ENCODE measurements at places on chromosomes 16 and 17. TPM values are rescaled to one million over a fixed set of nuclear protein-coding genes. Genes with fewer than 3 reads are reported as not detected.
A peak's percentile ranks its signal among the peaks of the same experiment; 100 is the strongest.

The CEP295NL gene
- not detected for total RNA-seq

- H3K27ac ChIP-seq, result no peak overlapping the region
- no peak overlapping the region for H3K4me3 ChIP-seq
- peaks cover 9% of the 10 kb centered on the region for H3K4me1 ChIP-seq
- no peak for DNase-seq
- no peaks in the 10 kb centered on the region for H3K36me3 ChIP-seq
Observed at GRCh38 chr16:88596483-88596882, 26.3 kb downstream of the ZC3H18 start.

DNA sequence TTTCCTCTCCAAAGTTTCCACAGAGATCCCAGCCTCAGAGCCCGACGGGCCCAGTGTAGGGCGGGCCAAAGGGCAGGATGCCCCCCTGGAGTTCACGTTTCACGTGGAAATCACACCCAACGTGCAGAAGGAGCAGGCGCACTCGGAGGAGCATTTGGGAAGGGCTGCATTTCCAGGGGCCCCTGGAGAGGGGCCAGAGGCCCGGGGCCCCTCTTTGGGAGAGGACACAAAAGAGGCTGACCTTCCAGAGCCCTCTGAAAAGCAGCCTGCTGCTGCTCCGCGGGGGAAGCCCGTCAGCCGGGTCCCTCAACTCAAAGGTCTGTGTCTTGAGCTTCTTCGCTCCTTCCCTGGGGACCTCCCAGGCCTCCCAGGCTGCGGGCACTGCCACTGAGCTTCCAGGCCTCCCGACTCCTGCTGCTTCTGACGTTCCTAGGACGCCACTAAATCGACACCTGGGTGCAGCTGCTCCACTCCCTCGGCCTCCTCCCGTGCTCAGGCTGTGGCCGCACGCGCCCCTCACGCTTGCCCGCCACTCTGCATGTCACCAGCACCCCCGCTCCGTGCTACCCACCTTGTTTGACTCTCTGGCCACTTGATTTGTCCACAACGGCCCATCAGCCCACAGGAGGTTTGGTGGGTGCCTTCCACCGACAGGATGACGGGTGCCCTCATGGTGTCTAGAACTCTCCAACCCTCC is 15.3 kb upstream of the STH start:
- H3K27me3 ChIP-seq, result peaks cover 3% of the 10 kb centered on the region
- no peak for DNase-seq
- no peak overlapping the region for H3K27ac ChIP-seq

- no peaks in the 10 kb centered on the region for H3K36me3 ChIP-seq
- no peak overlapping the region for H3K27ac ChIP-seq
- no peak overlapping the region for H3K4me3 ChIP-seq
- peaks cover 26% of the 10 kb centered on the region for H3K27me3 ChIP-seq
- no peaks in the 10 kb centered on the region for H3K4me1 ChIP-seq
Observed at GRCh38 chr16:83743241-83743640, 64.5 kb upstream of the HSBP1 start.

DNA sequence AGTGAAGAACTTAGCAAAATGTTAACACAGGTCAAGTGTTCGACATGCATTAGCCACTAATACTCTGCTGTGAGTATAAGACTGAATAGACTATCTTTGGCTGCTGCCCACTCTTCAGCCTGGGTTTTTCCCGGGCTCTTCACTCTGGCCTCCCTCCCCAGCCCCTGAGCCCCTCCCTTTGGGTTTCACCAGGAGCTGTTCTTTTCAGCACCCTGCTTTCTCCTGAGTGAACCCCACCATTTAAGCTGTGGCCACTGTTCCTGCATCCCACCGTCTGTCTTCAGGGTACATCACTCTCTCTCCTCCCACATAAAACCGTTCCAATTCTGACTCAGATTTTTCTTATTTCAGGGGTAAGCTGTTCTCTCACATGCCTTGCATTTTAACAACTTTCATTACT is 92.0 kb upstream of the ASIC2 start:
- H3K27me3 ChIP-seq, result peaks cover 35% of the 10 kb centered on the region
- H3K4me3 ChIP-seq, result no peak overlapping the region
- no peak for DNase-seq
- no peaks in the 10 kb centered on the region for H3K36me3 ChIP-seq

GRCh38 chr17:5902181-5903140 is 167.7 kb upstream of the WSCD1 start:
- DNase-seq, result no peak
- H3K4me3 ChIP-seq, result no peak overlapping the region
- H3K4me1 ChIP-seq, result peaks cover 6% of the 10 kb centered on the region

DNA sequence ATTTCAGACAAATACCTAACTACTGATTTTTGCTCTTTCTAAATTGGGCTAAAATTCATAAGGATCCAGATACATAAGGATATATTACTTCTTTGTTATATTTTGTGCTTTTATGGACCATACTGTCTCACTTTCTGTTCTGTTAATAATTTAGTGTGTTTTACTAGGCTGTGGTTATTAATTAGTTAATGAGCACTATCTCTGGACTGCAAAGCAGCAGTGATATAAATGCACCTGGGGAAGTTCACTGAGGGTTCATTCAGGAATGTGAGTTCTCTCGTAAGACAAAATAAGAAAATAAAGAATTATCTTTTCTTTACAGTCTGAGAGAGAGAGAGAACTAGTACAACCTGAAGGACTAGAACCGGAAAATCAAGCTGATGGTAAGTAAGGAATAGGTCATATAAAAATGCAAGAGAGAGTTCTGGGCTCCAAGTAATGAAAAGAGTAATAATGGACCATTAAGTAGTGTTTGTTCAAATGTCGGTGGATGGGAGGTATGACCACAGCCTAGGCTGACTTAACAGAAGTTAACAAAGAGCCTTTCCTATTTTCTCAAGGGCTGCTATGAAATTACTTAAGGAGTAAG is 55.6 kb downstream of the IKZF3 start:
- H3K27me3 ChIP-seq, result no peaks in the 10 kb centered on the region
- H3K36me3 ChIP-seq, result peaks cover 14% of the 10 kb centered on the region
- peak overlapping the region; percentile 73 for H3K27ac ChIP-seq
- H3K4me3 ChIP-seq, result no peak overlapping the region
- no peak for DNase-seq
- H3K4me1 ChIP-seq, result peaks cover 48% of the 10 kb centered on the region

DNA sequence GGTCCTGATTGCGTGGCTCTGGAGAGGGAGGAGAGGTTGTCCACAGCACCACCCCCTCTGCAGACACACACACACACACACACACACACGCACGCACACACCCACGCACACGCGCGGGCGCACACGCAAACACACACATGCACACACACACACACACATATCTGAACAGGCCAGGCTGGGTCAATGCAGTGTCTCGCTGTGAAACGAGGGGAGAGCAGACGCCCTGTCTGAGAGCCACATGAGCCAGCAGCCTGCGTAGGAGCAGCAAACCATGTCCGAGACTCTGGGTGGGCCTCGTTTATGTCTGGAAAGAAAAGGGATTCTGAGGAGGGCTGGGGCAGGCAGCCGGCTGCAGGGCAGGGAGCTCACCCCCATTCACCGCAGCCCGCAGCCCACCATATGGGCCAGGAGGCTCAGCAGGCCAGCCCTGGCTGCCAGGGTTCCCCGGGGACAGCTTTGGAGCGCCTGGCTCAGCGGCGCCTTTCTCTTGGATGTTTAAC is 93.3 kb upstream of the TNRC6C start:
- no peaks in the 10 kb centered on the region for H3K27me3 ChIP-seq
- H3K27ac ChIP-seq, result no peak overlapping the region
- peak overlapping the region; percentile 73 for H3K4me3 ChIP-seq
- H3K4me1 ChIP-seq, result peaks cover 51% of the 10 kb centered on the region
- H3K36me3 ChIP-seq, result no peaks in the 10 kb centered on the region
